ENCODE measurements at places on chromosomes 1 and 21. TPM values are rescaled to one million over a fixed set of nuclear protein-coding genes. Genes with fewer than 3 reads are reported as not detected.

- DNase-seq: peak; percentile 76
These were observed 1.1 kb downstream of the RNF187 start for GRCh38 chr1:228488125-228488817.

DNA sequence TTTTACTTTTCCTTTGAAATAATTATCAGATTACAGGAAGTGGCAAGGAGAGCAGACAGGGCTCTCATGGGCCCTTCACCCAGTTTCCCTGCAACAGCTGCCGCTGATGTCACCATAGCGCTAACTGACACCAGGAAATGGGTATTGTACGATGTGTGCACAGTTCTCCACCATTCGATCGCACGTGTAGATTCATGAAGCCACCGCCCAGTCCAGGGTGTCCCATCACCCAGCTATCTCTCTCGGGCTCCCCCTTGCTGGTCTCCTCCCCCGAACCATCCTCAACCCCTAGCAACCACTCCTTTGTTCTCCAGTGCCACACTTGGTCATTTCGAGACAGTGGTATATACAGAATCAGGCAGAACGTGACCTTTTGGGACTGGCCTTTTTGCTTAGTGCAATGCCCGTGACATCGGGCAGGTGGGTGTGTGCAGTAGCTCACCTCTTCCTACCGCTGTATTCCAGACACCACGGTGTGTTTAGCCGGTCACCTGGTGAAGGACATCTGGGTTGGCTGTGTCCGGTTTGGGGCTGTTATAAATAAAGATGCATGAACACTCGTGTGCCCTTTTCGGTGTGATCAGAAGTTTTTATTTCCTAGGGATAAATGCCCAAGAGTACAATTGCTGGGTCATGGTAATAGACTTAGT lies 118.4 kb downstream of the CRYAA start:
- DNase-seq: no peak

DNA sequence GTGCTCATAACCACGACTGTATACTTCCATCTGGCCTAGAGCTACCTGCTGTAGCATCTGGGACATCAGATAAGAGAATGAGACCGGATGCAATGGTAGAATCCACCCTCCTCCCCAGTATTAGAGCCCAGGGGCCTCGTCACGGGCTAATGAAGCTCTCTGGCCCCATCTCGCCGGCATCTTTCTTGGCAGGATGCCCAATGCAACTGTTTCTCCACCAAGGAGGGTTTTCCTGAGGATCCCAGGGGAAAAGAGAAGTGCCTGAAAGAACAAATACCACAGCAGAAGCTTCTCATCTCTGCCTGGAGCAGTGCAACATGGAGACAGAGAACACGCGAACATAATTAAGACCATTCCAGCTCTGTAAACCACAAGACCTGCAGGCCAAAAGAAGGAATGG lies 80.0 kb downstream of the VWA5B1 start:
- no peak for DNase-seq

DNA sequence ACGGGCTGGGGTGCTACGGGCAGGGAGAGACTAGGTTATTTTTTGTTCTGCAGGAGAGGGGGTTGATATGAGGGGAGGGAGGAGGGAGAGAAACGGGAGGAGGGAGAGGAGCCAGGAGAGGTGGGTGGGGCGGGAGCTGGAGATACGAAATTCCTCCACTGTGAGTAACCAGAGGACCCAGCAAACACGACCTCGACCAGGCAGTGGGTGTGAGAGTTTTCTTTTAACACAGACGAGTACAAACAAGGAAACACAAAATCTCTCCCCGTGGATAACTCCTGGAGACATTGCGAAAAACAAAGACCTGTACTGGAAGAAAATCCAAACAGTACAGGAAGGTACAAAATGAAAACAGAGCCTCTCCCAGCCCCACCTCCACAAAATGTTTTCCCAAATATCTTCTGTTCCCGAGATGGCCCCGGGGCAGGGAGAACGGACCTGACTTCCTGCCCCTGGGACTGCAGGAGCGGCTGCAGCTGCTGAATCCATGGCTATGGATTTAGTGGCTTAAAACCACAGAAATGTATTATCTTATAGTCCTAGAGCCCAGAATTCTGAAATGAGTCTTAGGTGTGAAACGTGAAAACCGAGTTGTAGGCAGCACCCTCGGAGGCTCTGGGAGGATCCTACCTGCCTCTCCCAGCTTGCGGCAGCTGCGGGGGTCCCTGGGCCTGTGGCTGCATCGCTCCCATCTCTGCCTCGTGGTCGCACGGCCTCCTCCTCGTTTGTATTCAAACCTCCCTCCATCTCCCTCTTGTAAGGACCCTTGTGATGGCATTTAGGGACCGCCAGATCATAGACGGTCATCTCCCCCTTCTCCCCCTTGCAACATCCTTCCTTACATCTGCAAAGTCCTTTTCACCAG lies 82.2 kb downstream of the RIPK4 start:
- DNase-seq: no peak

- no peak for DNase-seq
These were observed 160.6 kb upstream of the EDN2 start for GRCh38 chr1:41645062-41645461.

DNA sequence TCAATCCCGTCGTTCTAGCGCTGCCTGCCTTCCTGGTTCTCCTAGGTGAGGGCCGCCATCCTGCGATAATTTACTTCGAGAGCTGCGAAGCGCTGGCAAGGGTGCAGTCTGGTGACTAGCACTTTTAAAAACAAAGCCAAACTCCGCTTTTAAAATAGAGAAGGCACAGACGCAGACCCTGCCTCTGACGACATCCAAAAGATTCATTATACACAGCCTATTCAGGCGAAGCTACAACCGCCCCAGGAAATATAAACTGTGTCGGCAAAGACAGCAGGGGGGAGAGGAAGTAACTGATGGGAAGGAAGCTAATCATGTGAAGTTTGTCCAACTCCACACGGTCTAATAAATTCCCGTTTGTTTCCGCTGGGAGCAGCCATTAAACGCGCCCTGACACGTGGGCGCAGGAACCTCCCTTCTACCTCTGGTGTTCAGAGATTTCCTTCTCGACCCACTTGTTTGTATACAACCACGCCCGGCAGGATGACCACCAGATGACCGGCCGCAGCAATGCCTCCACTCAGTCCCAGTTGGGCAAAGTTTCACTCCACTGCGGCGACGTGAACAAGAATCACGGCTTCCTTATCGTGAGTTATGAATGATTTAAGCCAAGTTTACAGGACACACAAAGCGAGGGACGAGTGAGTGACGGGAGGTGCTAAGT lies 1.3 kb downstream of the GNG12 start:
- no peak for DNase-seq

DNA sequence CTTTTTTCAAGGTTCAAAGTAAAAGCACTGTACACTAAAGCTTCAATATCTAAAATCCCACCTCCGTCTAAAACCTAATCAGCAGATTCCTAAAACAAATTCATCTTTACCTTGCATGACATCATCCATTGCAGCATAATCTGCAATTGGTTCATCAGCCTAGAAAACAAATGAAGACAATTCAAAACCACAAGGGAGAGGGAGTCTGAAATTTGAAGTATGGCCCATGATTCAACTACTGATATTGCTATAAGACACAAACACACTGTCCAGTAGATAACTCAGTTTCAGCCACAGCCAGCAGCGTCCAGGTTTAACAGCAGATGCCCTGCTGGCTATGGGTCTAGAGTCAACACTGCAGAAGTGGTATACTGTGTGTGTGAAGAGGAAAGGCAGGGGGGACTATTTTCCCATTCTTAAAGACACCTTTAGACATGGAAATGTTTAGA lies 17.9 kb upstream of the RAP1GAP start:
- DNase-seq: no peak

GRCh38 chr1:100882698-100883097 lies 11.9 kb downstream of the EXTL2 start:
- DNase-seq: no peak

- no peak for DNase-seq
These were observed 1.1 kb upstream of the GADD45A start for GRCh38 chr1:67683766-67684525.

GRCh38 chr1:179809506-179810366 lies 66.6 kb downstream of the FAM163A start:
- peak; percentile 81 for DNase-seq

DNA sequence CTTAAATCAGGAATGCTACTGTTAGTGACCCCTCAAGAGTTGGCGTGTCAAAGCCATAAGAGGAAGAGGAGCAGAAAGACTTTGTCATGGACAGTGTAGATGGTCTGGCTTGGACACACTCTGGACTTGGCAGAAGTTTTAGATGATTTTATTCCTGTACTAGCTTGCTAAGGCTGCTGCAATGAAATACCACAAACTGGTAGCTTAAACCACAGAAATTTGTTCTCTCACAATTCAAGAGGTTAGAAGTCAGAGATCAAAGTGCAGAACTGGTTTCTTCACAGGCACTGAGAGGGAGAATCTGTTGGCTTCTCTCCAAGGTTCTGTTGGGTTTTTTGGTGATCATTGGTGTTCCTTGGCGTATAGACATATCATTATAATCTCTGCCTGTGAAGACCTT lies 869.8 kb upstream of the B3GALT2 start:
- DNase-seq: no peak

DNA sequence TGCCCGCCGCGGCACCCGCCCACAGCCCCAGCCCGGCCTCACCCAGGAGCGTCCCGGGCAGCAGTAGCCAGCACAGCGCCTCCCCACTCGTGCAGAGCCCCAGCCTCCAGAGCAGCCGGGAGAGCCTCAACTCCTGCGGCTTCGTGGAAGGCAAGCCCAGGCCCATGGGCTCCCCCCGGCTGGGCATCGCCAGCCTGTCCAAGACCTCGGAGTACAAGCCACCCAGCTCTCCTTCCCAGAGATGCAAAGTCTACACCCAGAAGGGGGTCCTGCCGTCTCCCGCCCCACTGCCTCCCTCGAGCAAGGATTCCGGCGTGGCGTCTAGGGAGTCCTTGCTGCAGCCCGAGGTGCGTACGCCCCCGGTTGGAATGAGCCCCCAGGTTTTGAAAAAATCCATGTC lies 531.2 kb downstream of the KIF26B start:
- no peak for DNase-seq

DNA sequence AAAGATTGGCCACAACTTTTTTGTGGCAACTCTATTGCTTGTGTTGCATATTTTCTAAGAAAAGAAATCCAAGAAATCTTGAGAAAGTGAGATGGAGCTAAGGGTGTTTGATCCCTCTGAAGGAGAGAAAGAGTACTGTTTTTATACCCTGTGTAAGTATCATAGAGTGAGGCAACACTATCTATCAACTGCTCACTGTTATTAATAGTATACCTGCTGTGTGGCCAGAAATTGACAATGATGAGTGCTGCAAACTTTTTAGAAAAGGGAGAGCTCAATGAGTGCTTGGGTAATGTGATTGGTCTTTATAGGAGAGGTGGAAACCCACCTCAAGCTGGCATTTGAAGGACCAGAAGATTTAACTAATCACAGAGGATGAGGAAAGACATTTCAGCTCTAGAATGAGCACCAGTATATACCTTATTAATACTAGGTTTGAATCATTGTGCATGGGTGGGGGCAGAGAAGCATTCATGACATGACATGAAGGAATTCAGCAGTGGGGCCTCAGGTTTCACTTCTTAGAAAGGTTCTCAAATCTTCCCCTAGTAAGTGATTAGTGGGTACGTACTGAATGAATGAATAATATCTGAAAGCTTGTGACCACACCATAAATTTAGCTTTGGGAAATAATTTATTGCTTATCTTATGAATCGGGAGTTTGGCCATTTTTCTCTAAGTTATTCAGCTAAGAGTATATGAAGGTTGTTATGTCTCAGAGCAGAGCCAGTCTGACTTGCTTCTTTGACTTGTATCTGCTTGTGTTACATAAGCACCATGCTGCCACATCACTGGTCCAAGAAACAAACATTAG lies 169.2 kb upstream of the SGIP1 start:
- no peak for DNase-seq

DNA sequence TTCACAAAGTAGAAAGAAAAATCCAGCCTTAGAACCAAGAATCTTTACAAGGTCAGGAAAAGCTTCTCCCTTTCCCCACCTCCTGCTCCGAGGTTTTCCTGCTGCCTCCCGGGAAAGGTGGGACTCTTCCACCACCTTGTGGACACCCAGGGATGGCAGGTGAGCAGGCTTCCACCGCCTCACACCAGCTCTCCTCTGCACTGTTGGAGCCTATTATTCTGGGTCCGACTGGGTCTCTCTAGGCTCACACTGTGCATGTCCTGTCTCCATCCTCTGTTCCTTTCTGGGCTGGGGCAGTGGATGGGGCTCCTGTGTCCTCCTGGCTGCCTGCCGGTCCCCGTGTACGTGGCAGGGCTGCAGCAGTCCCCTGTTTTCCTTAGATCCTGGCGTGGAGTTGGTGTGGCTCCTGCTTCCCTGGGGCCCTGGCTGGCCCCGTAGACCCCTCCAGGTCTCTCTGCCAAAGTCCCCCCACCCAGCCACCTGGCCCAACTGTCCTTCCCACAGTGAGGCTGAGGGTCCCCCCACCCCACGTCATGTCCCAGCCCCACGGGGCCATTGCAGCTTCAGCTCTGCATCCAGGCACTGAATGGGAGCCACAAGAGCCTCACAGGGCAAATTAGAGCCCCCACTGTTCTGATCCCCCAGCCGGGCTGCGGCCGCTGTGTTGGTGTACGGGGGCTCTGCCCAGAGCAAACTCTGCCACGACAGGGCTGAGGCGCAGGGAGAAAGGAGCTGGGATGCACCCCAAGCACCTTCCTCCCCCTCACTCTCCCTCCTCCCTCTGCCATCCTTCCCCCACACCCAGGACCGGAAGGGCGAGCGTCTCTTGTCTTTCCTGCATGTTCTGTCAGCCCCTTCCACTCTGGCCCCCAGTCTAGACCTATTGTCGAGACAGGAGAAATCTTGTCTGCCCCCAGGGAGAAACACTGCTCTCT lies 3.3 kb upstream of the SLC45A1 start:
- DNase-seq: peak; percentile 39

DNA sequence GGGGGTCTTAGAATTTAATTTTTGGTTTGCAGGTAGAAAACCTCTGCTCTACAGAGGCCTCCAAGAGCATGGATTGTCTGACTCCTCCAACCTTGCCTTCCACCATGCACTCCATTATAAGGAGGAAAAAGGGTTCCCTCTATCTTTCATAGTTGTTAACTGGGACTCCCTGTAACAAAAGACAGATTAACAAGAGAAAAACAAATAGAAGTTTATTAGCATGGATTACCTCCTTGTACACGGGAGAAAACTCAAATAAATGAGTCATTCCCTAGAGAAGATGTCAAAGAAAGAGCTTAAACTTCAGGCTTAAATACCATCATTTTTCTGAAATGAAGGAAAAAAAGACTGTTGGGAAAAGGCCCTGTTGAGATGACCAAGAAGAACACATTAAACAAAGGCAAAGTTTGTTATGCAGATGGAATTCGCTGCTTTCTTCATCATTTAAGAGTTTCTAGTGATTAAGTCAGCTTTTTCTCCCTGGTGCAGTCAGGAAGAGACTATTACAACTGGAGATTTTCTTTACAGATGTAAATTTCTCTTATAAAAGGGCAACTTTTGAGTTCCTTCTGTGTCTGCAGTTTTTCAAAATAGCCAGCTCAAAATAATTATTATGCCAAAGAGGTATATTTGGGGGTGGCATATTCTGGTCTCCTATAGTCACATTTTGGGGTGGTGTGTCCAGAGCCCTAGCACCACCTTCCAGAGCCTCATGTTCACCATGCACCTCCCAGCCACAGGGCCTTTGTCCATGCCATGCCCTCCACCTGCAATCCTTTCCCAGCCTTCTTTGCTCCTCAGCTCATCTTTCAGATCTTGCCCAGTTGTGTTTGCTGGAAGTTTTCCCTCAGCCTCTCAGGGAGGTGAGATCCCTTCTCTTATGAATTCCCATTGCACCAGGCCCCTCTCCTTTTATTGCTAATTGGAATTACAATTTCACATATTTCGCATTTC lies 63.1 kb upstream of the KLHDC7A start:
- DNase-seq: no peak

The CYP4B1 gene
- not detected for total RNA-seq

The LDLRAD1 gene
- not detected for total RNA-seq

All from OCI-LY7 (cell line).